HT-29 (cell line): ENCODE measurements at places on chromosomes 13 and 19.
A peak's percentile ranks its signal among the peaks of the same experiment; 100 is the strongest.

DNA sequence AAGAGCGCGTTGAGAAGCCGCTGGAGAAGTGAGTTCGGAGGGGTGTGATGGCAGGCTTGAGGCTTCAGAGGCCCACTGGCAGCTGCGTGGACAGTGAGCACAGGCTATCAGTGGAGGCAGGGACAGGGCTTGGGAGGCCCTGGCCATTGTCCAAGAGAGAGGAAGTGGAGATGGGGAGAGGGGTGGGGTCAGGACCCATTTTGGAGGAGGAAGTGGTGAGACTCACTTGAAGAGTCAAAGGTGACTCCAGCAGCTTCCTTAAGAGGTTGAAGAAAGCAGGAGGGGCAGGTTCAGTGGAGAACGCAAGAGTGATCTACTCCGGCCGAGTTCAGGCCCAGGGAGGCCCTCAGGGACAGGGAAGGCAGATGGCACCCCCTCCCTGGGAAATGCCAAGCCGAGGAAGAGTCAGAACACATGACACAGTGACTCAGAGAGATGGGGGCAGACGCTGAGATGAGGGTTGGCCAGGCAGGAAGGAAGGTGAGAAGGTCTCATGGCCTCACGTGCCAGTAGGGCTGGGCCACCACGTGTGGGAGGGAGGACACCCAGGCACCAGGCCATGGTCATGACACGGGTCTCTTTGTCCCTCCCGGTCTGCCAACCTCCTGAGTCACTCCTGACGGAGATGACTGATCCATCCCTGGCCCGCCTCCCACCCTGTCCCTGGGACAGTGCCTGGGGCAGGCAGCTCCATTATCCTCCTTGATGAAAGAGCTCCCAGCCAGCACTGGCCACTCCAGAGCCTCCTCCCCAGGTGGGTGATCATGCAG is 10.1 kb upstream of the CD22 start:
- DNase-seq = peak; percentile 74

- DNase-seq = no peak
These were observed 766.2 kb downstream of the PCDH17 start for GRCh38 chr13:58397596-58398387.

DNA sequence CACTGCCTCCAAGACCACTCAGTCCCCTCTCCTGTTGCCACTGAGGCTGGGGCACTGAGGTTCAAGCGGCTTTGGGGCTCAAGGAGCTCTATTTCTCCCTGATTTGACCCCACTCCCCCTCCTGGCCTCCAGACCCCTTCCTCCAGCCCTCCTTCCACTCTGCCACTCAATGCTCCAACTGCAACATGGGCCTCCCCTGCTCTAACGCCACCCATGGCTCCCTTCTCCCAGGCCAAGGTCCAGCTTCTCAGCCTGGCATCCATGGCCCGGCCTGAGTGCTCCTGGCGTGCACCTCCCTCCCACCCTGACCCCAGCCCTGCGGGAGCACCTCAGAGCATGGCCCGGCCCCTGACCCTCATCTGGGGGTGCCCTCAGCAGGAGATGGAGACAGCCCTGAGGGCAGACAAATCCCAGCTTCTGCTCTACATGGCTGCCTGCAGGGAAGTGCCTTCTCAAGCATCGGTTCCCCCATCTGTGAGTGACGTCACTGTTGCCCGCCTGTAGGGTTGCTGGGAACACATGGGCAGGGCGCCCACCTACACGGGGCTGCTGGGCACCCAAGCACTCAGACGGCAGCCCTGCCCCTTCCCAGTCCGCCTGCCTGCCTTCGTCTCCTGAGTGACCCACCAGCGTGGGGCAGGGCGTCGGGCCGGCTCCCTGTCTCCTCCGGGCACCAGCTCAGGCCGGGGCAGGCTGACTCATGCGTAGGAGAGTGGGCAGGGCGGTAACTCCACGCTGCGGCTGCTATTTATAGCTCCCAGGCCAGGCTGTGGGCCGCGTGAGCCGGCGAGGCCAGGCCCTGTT is 1.6 kb upstream of the DIRAS1 start:
- DNase-seq = no peak

- no peak for DNase-seq
These were observed 594.2 kb downstream of the KCTD12 start for GRCh38 chr13:76292031-76292430.

- DNase-seq = peak; percentile 23
These were observed 744.1 kb downstream of the UQCRFS1 start for GRCh38 chr19:28468701-28469459.

- DNase-seq = peak; percentile 61
These were observed 66.6 kb downstream of the SPRYD7 start for GRCh38 chr13:49869519-49869918.

DNA sequence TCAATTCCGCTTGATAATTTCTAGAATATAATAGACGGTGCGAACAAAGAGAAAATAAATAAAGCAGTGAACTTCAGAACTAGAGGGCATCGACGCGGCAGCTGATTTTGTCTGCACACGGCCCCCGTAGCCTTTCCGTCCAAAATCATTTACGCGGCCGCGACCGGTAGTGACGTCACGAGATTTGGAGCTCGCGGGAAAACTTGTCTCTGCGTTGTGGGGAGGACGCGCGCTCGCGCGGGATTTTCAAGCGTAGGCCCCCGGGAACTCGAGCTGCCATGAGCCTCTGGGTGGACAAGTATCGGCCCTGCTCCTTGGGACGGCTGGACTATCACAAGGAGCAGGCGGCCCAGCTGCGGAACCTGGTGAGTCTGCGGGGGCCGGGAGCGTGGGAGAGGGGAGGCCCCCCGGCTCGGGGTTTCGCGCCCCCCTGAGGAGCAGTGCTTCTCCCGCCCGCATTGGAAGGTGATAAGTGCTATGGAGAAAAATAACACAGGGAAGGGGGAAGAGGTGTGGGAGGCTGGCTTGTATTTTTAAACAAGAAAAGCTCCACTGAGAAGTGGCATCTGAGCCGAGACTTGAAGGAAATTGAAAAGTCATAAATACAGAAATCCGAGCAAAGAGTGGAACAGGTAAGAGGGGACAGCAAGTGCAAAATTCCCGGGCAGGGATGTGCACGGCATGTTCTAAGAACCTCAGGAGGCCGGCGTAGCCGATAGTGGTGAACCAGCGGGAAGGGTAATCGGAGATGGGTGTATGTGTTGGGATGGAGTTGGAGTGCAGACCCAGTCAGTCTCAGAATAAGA is at the start of gene RFC3:
TSS of gene RFC3 (plus strand) at position 249 of the 806 bp plus-strand sequence. CDS start at position 279, 30 bp downstream.
- peak; percentile 98 for DNase-seq

DNA sequence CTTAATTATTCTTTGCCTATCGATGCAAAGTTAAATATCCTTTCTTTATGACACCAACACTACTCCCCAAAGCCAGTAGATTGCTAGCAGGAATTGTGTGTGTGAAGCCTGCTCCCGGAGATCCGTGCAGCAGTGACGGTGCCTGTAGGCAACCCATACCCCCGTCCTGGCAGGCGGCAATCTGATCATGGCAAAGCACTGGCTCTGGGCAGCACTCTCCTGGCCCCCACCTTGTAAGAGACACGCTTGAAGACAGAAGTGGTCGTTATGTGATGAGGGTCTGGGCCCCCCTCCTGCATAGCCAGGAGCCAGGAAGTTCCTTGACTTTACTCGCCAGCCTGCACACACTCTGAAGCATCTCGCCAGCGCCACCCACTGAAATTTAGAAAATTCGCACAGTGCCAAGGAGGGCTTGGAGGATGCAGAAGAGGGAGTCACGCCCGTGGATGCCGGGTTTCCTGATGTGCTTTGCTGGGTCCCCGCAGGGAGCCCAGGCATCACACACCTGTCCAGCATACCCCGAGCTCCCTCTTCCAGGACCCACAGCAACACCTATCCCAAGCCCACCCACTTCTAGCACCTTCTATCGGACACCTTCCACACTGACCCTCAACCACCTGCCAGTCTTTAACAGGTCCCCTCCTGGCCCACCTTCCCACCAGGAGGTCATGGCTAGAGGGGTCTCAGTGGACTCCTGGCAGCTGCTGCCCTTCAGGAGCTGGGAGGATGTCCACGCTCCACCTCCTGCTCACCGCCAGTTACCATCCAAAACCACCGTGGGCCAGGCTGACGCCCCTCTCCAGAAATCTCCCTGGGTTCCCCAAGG is 54.5 kb downstream of the CEBPG start:
- DNase-seq = no peak

DNA sequence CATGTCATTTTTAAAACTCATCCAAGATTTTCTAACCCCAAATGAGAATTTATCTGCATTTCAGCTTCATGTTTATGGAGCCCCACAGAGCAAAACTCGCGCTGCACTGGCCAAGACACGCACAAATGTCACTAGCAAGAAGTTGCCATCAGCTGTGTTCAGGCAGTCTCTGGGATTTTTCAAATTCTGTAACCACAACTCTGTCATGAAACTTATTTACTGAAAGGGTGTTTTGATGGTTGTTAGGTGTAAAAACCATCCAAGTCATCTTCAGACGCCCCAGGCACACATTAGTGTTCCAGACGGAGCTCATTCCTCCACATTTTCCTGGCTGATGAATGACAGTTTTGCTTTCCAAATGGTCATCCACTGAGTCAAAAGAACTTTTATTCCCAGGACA is 63.4 kb downstream of the SLC7A1 start:
- no peak for DNase-seq

GRCh38 chr19:48415395-48415794 is 21.9 kb downstream of the GRIN2D start:
- DNase-seq = peak; percentile 91
